ENCODE measurements at places on chromosomes 11 and 22.

GRCh38 chr22:49139492-49140151 lies 688.1 kb downstream of the BRD1 start:
- DNase-seq: no peak

DNA sequence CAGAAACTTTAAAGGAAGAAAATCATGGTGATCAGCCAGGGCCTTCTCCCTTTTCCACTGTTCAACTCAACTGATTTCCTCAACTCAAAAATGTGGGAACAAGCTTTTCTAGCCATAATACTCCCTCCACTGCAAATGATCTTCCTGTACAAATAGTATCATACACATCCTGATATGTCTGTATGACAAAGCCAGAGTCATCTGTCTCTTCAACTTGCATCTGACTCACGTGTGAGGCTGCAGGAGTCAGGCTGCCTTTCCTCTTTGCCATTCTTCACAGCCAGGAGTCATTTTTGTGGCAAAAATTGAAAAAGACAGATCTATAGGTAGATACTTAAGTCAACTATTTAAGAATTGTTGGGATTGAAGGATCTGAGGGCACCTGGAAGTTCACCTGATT lies 13.3 kb downstream of the PATZ1 start:
- peak; percentile 44 for DNase-seq

GRCh38 chr11:116499396-116500003 lies 273.3 kb downstream of the BUD13 start:
- DNase-seq: peak; percentile 33

DNA sequence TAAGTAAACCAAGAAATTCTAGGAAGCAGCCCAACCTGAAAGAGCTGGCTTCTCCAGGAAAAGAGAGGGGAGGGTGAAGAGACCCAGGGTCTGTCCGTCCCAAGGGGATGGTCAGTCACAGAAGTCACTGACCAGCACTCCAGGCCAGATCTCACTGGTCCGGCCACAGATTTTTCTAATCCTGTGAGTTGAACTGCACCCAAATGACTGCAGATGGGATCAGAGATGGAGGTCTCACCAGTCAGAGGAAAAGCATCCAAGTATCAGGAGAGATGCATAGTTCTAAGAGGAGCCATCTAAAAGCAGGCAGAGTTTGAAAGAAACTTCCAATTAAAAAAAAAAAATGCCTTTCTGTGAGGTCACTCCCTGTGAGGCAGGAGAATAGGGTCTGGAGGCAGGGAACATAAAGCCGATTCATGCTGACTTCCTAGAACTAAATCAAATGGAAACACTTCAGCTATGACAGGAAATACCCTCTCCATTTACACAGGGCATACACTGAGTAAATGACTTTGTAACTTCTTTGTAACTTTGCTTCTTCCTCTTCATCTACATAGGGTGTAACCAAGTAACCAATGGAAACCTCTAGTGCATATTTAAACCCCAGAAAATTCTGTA lies 144.5 kb downstream of the CCDC34 start:
- DNase-seq: no peak

GRCh38 chr11:88579466-88579865 lies 241.9 kb upstream of the CTSC start:
- DNase-seq: no peak

Measured in mammary epithelial cell (primary cell).